ENCODE measurements at places on chromosomes 7 and 10.

DNA sequence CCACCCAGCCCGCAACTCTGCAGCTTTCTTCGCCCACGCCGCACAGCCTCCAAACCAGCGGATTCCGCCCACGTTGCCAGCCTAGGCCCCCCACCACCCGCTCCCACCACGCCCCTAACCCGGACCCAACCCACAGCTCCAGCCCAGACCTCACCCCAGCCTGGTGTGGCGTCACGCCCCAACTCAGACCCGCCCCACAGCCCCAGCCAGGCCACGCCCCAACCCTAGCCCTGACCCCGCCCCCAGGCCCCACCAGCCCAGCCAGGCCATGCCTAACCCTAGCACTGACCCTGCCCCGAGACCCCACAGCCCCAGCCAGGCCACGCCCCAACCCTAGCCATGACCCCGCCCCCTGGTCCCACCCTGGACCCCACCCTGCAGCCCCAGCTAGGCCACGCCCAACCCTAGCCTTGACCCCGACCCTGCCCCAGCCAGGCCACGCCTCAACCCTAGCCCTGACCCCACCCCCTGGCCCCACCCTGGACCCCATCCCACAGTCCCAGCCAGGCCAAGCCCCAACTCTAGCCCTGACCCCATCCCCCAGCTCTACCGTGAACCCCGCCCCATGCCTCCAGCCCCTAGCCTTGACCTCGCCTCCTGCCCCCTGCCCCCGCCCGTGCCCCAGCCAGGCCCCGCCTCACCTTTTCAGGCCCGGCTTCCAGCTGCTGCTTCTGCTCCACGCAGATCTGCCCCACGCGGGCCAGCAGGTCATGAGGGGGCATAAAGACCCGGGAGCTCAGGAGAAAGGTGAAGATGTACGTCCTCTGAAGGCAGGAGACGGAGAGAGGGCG lies 64.0 kb downstream of the RASGEF1A start:
- peak overlapping the region; percentile 15 for H3K4me3 ChIP-seq
- H3K36me3 ChIP-seq = no peaks in the 10 kb centered on the region
- no peak overlapping the region for H3K27ac ChIP-seq
- no peaks in the 10 kb centered on the region for H3K27me3 ChIP-seq
- DNase-seq = peak; percentile 19

- DNase-seq = no peak
- no peak overlapping the region for H3K4me3 ChIP-seq
- no peaks in the 10 kb centered on the region for H3K27me3 ChIP-seq
- H3K4me1 ChIP-seq = peaks cover 12% of the 10 kb centered on the region
- H3K27ac ChIP-seq = no peak overlapping the region
These were observed 154.9 kb upstream of the TNRC18 start for GRCh38 chr7:5578495-5578894.

DNA sequence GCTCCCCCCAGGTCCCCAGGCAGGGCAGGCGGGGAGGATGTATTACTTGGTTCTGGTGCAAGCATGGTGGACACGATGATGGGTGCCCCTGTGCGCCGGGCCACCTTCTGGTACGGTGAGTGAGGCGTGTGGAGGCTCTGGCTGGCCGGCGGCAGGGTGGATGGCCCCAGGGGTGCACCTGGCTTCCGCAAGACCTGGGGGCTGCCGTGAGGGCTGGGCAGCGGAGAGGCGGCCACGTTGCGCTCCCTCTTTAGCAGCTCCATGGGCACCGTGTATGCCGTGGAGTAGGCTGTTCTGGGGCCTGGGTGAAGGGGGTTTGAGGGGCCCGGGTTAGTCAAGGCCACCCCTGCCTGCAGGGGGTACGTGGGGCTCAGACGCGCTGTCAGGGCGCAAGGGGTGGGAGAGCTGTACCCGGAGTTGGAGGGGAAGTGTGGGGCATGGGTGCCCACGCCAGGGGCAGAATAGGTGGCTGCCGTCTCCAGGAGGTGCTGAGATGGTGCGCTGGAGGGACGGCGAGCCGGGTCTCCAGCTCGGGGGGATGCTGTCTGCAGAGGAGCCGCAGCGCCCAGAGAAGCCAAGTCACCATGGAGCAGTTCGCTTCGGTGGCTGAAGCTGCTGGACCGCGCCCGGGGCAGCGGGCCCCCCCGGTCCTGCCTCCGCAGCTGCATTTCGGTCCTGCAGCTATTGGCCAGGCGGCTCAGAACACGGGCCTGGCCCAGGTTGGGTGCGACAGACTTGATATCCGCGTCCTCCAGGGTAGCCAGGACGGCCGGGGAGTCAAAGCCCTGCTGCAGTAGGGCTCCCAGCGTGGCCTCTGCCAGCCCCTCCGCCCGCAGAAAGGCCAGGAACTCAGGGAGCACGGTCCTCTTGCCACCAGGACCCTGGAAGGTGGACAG lies 84.4 kb downstream of the ZRANB1 start:
- peaks cover 23% of the 10 kb centered on the region for H3K4me1 ChIP-seq
- DNase-seq = no peak
- H3K36me3 ChIP-seq = peaks cover 9% of the 10 kb centered on the region
- no peaks in the 10 kb centered on the region for H3K27me3 ChIP-seq

- no peaks in the 10 kb centered on the region for H3K4me1 ChIP-seq
These were observed 90.8 kb downstream of the ELAPOR2 start for GRCh38 chr7:86968618-86969017.

DNA sequence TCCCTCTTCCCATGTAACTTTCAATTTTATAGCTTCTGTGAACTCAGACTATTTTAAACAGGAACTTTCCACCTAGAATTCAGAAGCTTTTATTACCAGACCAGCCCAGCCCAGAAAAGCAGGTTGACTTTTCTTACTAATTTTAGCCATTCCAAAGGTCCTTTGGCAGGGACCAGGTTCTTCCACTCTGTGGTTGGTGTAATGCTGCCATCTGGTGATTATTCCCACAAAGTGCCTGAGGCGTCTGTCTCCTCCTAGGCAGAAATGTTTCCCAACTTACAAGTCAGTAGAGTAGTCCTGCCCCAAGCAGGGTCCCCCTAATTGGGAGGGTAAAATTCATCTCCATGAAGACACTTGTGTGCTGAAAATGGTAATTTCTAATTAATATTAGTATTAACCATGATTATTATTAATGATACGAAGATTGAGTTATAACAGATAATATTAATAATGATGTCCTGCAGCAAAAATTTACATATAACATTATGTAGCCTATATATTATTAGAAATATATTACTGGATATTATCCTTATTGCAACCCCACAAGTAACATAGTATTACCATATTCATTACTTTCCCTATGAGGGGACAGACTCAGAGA lies 53.0 kb upstream of the PPP1R17 start:
- H3K27ac ChIP-seq = no peak overlapping the region
- peak; percentile 11 for DNase-seq
- no peaks in the 10 kb centered on the region for H3K4me1 ChIP-seq
- H3K4me3 ChIP-seq = no peak overlapping the region
- no peaks in the 10 kb centered on the region for H3K27me3 ChIP-seq
- no peaks in the 10 kb centered on the region for H3K36me3 ChIP-seq

DNA sequence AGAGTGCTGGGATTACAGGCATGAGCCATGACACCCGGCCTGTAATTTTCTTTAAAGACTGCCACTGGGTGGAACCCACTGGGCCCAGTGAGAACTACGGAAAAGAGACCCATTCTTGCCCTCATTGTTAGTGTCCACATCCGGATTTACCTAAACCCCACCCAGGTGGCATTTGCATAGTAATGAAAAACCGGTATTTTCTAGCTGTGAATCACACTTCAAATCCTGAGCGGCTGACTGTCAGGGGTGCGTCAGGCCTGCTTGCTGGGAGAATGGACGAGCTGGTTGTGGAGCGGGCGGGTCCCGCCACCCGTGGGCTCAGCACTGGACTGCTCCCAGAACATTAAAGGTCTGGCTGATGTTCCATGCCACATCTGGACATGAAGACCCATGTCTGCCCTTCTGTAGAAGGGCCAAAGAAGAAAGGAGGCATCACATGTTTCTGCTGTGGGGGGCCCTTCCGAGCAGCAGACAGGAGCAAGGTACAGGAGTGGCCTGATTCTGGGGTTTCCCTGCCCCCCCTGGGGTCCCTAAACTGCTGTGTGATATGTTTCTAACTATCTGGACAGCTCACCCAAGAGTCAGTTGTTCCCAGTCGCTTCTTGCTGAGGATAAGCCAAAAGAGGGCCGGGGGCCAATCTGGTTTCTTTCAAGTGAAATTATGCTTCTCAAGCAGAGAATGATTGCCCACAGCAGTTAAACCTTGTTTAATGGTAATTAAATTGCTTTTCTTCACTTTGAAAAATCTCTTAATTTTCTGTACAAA lies 46.4 kb downstream of the KIAA1217 start:
- no peak overlapping the region for H3K4me3 ChIP-seq
- H3K4me1 ChIP-seq = peaks cover 49% of the 10 kb centered on the region
- no peak for DNase-seq
- H3K27me3 ChIP-seq = no peaks in the 10 kb centered on the region
- no peaks in the 10 kb centered on the region for H3K36me3 ChIP-seq
- H3K27ac ChIP-seq = peak overlapping the region; percentile 74

DNA sequence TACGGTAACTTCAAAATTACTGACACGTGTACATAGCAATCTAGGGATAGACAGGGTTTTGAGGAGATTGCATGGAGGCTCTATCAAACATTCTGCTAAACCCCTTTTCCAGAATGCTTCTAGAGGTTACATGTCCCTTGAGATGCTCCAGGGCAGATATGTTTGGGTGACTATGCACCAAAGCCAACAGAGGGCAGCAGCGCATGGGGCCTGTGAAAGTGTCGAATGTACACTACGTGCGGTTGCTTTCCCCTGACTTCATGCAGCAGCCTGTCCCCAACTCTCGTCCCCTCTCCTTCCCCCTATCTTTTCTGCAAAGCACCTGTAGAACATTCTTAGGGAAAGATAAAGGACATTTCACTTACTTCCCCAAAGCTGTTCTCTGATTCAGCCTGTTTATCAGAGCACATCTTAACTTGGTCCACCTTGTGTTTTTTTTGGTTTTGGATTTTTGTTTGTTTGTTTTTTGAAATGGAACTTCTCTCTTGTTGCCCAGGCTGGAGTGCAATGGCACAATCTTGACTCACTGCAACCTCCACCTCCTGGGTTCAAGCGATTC lies 90.2 kb downstream of the UBE3C start:
- H3K4me1 ChIP-seq = no peaks in the 10 kb centered on the region
- no peak overlapping the region for H3K4me3 ChIP-seq
- H3K36me3 ChIP-seq = peaks cover 22% of the 10 kb centered on the region
- no peak overlapping the region for H3K27ac ChIP-seq

GRCh38 chr7:82395147-82395546 lies 48.4 kb downstream of the CACNA2D1 start:
- H3K27ac ChIP-seq = no peak overlapping the region
- H3K4me3 ChIP-seq = no peak overlapping the region
- no peaks in the 10 kb centered on the region for H3K4me1 ChIP-seq
- H3K36me3 ChIP-seq = no peaks in the 10 kb centered on the region

DNA sequence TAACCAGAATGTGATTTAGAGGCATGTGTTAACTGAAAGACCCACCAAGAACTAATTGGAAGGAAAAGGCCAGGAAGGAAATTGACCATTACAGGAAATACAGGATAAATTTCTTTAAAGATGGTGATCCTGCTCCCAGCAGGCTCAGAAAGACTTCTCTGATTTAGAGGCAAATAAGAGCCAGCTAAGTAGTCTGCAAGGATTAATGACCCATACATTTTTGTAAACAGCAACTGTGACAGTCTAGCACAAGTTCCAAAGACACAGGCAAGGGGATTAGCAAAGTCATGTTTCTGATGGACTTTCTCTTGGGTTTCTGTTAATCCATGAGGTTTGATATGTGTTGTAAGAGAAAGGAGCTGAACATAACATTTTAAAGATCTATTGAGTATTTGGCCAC lies 425.0 kb downstream of the HTR7 start:
- H3K4me1 ChIP-seq = no peaks in the 10 kb centered on the region
- no peak for DNase-seq
- no peak overlapping the region for H3K4me3 ChIP-seq
- no peak overlapping the region for H3K27ac ChIP-seq
- no peaks in the 10 kb centered on the region for H3K36me3 ChIP-seq
- H3K27me3 ChIP-seq = no peaks in the 10 kb centered on the region

DNA sequence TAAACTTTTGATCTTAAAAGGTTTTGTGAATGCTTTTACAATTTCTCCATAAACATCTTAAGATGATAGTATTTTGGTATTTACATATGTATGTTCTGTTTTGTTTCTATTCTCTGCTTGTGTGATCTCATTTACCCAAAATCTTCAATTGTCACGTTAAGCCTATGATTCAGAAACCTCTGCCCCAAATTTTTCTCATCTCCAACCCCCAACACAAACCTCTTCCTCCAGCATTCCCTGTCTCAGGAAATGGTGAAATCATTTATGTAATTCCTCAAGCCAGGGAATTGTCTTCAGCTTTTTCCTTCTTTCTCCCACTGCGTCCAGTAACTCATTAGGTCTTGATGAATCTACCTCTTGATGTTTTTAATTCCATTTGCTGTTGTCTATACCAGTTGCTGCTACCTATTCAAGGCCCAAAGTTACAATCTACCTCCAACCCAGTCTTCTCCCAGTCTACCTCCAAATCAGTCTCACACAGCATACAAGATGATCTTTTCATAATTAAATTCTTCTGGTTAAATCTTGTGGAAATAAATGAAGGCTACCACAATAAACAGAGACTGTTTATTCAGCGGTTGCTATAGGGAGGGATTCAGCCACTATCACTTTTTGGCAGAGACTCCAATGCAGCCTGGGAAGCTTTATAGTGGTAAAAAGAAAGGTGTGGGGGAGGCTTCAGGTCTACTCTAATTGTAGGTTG lies 5.8 kb downstream of the CFAP69 start:
- H3K4me3 ChIP-seq = no peak overlapping the region
- H3K4me1 ChIP-seq = peaks cover 9% of the 10 kb centered on the region
- DNase-seq = no peak
- H3K36me3 ChIP-seq = no peaks in the 10 kb centered on the region
- H3K27ac ChIP-seq = peak overlapping the region; percentile 34

DNA sequence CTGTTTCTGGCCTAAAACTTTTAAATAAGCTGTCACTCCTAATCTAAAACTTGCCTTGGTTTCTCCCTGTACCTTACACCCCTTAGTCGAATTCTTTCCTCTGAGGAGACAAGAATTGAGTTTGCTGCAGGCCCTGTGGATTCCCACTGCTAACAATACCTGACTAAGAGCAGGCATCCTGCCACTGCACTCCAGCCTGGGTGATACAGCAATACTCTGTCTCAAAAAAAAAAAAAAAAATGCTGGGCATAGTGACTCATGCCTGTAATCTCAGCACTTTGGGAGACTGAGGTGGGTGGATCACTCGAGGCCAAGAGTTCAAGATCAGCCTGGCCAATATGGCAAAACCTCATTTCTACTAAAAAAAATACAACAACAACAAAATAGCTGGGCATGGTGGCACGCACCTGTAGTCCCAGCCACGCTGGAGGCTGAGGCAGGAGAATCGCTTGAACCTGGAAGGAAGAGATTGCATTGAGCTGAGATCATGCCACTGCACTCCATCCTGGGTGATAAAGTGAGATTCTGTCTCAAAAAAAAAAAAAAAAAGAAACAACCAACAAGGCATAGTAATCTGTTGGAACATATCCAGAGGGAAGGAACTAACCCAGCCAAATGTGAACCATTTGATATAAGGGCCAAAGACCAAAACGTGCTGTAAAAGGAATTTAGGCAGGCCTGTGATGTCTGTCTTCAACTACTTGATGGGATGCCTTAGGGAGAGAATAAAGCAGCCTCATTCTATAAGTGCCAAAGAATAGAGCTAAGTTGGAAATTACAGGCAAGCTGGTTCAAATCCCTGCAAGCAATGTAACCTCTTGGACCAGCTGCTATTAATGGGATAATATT lies 732.7 kb upstream of the AUTS2 start:
- no peaks in the 10 kb centered on the region for H3K27me3 ChIP-seq
- DNase-seq = no peak
- no peak overlapping the region for H3K4me3 ChIP-seq
- no peak overlapping the region for H3K27ac ChIP-seq

- no peaks in the 10 kb centered on the region for H3K36me3 ChIP-seq
- no peaks in the 10 kb centered on the region for H3K27me3 ChIP-seq
- H3K27ac ChIP-seq = peak overlapping the region; percentile 81
- H3K4me3 ChIP-seq = peak overlapping the region; percentile 79
These were observed 515 bp downstream of the RALA start for GRCh38 chr7:39623732-39624441.

Data from thyroid gland (tissue), 4 donors.